Stimulated activated CD8-positive, alpha-beta memory T cell treated with anti-CD3 and anti-CD28 coated beads, Interleukin-4, amount 100 ng/mL, for 4 hours (primary cell): ENCODE measurements at places on chromosomes 6 and 20.

- DNase-seq, result no peak
These were observed 175.9 kb downstream of the SOX4 start for GRCh38 chr6:21769405-21769861.

DNA sequence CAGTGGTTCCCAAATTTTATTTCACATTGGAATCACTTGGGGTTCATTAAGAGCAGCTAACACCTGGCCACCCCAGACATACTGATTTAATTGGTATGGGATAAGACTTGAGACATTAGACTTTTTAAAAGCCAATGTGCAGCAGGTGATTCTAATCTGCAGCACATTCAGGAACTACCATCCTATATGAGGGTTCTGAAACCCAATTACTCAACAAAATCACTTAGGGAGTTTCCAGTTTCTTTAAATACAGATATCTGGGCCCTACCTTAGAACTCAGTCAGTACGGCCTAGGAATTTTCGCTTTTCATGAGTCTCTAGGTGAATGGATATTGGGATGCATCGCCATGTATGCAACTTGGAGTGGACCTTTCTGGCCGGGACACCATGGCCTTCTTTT is 24.0 kb upstream of the L3MBTL3 start:
- no peak for DNase-seq

DNA sequence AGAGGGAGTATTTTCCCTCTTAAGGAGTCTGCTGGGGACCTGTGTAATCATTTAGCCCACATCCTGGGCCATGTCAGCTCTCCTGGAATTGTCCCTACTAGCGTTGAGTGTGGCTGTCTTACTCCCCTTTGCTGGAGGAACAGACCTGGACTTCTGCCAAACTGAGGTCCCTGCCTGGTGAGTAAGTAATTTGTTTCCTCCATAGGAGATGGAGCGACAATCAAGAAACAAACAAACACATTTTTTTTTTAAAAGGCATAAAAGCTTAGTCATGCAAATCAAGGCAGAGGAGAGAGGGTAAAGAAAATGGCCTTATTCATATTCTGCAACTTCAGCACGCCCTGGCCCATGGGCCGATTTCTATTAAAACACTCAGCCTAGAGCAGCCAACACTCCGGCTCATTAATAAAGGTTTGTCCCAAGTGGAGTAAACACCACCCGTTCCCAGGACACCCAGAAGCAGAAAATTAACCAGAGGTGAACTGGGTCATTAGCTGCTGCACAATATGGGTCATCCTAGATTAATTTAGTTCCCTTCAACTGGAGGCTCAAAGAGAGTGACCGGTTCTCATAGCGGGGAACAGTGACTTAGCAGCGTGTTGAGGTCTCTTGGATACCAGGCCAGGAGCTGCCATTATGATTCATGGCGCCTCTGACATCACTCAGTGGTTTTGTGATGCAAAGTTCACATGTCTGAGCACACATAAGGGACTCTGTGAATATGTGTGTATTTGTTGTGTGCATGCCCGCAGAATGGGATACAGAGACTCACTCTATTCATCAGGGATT is 165.0 kb upstream of the SULF2 start:
- no peak for DNase-seq

DNA sequence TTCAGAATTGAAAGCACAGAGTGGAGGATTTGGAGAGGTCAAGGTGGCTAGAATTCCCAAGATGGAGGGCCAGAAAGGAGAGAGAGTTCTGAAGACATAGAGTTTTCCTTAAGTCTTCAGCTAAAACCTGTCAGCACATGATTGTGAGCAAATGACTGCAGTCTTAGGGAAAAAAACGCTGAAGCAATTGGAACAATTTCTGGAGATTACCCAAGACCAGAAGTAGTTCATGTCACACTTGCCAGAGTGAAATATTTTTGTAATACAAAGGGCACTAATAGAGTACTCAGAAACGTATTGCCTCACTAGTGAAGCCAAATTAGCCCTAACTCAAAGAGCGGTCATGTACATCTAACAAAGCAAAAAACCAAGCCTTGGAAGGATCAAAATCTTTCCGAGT is 541.3 kb upstream of the MARCKS start:
- no peak for DNase-seq

- no peak for DNase-seq
These were observed 2.0 kb downstream of the ECT2L start for GRCh38 chr6:138797806-138798446.

DNA sequence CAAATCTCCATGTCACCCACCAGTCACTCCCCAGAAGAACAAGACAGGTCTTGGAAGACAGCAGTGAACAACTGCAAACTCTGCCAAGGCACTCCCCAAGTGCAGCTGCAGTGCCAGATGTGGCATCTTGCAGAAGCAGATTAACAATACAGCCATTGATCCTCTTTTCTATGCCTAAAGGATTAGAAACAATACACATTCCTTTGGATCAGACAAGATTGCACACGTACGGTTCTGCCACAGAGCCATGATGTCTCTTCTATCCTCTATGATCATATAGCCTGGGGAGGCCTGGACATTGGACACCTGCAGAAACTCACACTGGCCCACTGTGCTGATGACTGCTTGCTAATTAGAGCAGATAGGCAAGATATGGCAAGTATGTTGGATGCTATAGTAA is 155.9 kb downstream of the MYLK4 start:
- DNase-seq, result no peak

- no peak for DNase-seq
These were observed 37.3 kb upstream of the IFNGR1 start for GRCh38 chr6:137256350-137257103.

- DNase-seq, result no peak
These were observed 242.0 kb downstream of the ESR1 start for GRCh38 chr6:152049502-152049901.

GRCh38 chr20:36340593-36340990 is 34.5 kb downstream of the DLGAP4 start:
- DNase-seq, result no peak

DNA sequence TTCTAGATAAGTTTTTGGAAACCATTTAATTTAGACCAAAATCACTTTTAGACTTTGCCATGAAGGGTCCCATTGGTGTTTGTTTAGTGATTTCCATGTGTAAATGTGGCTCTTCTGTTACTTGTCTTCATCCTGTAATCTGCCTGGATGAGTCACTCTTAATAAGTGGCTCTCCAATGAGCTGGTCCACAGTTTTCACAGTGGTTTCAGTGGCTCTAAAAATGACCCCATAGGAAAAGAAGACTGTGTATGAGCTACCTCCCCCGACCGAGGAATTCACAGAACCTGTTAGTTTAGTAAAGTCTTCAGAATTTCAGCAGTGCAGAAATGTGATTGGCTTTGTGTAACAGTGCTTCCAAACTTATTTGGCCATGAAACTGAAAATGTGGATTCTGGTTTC is 492.0 kb upstream of the MARCKS start:
- no peak for DNase-seq

- DNase-seq, result no peak
These were observed 30.6 kb upstream of the LY86 start for GRCh38 chr6:6557886-6558285.

- DNase-seq, result no peak
These were observed 20.6 kb upstream of the TASP1 start for GRCh38 chr20:13659288-13659687.

DNA sequence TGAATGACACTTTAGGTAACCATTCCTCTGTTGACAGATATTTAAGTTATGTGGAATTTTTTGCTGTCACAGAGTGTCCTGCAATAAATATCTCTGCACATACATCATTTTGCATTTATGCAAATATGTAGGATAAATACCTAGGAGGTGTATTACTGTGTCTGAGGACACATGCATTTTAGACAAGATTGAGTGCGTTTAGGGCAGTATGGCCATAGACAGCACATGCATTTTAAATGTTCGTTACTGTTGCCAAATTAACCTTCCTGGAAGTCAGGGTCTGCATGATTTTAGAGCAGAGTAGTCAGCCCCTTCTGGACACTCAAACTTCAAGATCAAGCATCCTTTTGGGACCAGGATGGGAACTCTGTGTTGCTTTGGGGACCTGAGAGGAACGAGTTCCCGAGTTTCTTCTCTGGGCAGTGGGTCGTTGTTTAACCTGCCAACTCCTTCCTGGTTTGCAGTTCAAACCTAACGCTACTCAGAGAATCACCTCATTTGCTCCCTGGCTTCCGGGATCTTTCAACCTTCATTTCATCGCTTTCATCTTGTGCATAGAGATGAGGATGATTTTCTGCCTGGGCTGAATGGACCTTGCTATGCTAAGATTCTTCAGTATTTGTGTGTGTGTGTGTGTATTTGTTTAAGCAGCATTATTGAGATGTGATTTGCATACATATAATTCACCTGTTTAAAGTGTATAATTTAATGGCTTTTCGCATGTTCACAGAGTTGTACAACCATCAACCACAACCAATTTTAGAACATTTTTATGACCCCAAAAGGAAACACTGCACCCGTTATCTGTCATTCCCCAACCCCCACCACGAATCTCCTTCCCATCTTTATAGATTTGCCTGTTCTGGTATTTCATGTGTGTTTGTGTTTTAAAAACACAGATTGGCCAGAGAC is 9.8 kb downstream of the BCAS4 start:
- DNase-seq, result no peak

- DNase-seq, result no peak
These were observed 261.1 kb upstream of the RGS17 start for GRCh38 chr6:153392156-153392555.

- DNase-seq, result no peak
These were observed 29.0 kb downstream of the SLC12A5 start for GRCh38 chr20:46057856-46058598.

DNA sequence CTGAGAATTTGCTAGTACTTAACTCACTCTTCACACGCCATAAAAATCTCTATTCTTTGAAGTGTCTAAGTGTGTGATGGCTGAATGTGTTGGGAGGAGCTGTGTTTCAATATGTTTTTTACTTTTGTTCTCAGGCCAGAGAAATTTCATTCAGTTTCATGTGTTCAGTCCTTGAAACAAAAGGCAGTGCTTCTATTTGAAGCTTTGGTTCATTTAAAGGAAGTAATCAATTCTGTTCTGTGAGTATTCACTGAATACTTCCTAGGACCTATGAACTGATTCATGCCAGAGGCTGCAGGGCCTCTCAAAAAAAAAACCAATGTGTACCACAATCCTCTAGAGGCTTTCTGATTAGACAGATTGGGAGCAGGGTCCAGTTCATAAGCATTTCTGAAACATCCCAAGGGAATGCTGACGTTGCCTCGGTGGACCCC is 12.4 kb upstream of the F13A1 start:
- DNase-seq, result no peak

GRCh38 chr6:1850840-1851157 is 241.1 kb downstream of the FOXC1 start:
- no peak for DNase-seq

GRCh38 chr6:169236988-169237387 is 16.7 kb downstream of the THBS2 start:
- no peak for DNase-seq

DNA sequence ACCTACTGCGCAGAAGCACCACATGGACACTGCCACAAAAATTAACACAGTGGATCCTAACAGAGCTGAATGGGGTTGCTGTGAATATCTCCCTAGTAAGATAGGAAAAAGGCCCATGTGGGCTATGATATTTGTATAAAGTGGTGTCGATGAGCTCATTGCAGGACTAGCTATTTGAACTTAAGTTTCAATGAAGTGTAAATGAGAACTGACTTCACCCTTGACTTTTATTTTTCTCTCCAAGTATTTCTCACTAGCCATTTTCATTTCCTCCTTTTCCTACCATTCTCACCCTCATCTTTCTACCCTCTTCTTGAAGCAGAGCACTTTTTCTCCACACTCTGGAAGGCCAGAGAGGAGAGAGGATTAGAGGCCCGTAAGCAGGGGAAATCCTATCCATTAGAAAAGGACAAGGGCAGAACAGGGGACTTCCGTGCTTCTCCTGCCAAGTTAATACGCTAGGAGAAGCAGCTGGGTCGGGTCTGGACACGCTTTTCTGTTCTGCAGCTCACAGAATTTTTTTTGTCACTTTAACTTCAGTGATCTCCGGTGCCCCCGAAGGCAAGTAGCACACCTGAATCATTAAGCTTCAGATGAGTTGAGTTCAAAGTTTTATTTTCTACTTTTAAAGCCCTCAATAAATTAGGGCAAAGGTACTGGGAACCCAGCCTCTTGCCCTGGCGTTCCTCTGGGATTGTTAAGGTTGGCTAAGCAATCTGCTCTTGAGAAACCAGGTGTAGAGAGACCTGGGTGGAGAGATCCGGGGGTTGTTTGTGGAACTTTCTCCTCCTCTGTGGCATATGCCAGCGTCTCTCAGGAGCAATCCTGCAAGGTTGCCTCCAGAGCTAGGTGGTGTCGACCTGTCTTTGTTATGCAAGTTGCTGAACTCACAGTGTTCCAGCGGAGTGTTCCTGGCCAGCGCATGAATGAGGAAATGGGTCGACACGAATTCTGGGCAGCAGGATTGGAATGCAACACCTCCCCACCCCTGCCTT is 56.2 kb upstream of the ARID1B start:
- DNase-seq, result no peak
